ENCODE measurements at places on chromosomes 13 and 19.

DNA sequence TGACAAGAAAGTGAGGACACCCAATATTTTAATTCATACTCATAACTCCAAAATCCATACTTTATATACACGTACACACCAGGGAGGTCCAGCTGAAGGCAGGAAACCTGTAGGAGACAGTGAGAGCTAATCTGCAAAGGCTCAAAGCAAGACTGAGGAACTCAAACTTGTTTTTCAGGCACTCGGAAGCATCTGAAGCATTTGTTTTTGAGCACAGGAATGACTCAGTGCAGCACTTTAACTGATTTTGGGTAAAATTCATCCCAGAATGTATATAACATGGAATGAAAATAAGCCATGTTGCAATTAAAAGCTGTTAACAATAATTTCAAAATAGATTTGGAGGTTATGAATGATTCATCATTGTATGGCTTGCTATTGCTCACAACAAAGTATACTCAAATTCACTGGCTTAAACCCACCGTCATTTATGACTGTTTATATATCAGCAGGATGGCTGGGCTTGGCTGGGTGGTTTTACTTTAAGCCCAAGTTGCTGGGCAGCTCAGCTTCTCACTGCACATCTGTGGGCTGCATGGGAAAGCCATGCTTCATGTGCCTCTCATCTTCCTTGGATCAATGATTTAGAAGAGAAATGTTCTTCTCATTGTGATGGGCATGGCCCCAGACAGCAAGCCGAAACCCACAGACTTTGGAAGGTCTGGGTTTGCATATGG is 177.0 kb downstream of the RFC3 start:
- DNase-seq = no peak

GRCh38 chr19:30482956-30483355 is 110.8 kb downstream of the ZNF536 start:
- no peak for DNase-seq

DNA sequence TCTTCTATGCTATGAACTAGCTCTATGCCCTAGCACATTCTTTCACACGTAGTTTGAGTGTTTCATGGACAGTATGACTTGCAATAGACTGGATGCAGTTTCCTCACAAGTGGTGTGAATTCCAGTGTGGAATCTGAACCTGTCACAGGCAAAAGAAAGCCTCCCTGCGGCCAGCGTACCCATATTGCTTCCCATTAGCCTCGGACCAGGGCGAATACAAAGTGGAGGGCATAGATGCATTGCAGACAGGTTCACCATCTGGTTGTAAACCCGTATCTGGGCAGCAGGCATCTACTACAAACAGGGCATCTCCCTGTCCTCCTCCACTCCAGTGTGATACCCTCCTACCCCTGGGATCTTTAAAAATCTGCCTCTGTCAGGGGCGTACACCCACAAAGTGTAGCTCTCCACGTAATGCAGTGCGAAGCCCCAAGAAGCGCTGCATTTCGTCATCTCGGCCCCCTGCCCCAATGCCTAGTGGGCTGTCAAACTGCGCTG is 1.4 kb upstream of the CIC start:
- no peak for DNase-seq

- DNase-seq = no peak
Observed at GRCh38 chr19:28377077-28377476, 835.9 kb downstream of the UQCRFS1 start.

- DNase-seq = no peak
Observed at GRCh38 chr13:19861762-19862161, 1.7 kb downstream of the ZMYM5 start.

GRCh38 chr19:18785179-18786124 is 5.7 kb downstream of the COMP start:
- peak; percentile 66 for DNase-seq

GRCh38 chr19:50931023-50931422 is 19.8 kb upstream of the KLK4 start:
- no peak for DNase-seq

DNA sequence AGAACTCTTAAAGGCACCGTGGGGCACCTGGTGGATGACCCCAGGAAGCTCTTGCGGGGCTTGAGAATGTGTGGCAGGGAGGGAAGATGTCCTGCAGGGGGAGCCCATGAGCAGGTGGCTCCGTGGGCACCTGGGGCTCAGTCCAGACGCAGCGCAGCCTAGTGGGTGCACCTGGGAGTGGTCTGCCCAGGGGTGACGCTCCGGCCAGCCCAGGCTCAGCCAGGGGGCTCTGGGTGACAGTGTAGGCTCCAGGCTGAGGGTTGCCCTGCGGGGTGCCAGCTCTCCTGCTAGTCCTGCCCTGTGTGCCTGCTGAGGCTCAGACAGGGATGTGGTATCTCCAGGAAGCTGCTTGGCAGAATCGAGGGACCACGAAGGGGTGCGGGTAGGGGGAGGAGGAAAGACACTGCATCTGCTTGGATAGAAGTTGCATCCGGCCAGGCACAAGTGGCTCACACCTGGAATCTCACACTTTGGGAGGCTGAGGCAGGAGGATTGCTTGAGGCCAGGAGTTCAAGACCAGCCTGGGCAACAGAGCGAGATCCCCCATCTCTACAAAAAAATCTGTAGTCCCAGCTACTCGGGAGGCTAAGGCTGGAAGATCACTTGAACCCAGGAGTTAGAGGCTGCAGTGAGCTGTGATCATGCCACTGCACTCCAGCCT is 15.0 kb upstream of the PGLS start:
- DNase-seq = peak; percentile 52
